Naive thymus-derived CD8-positive, alpha-beta T cell (primary cell): ENCODE measurements at places on chromosomes 7 and 10. TPM values are rescaled to one million over a fixed set of nuclear protein-coding genes. Genes with fewer than 3 reads are reported as not detected.

DNA sequence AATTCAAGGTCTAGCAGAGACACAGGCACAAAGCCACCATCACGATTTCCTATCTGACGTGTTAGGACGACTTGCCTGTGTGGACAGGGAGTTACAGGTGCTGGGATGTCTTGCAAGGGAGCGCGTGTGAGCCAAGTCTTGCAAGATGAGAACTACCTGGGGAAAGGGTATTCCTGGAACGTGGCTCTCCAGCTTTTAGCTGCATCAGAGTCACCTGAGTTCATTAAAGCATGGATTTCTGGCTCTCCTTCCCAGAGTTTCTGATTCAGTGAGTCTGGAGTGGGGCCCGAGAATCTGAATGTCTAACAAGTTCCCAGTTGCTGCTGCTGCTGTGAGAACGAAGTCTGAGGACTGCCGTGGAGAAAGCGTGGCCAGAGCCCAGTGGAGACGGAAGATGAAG is 30.0 kb upstream of the RNF32 start:
- DNase-seq = no peak

DNA sequence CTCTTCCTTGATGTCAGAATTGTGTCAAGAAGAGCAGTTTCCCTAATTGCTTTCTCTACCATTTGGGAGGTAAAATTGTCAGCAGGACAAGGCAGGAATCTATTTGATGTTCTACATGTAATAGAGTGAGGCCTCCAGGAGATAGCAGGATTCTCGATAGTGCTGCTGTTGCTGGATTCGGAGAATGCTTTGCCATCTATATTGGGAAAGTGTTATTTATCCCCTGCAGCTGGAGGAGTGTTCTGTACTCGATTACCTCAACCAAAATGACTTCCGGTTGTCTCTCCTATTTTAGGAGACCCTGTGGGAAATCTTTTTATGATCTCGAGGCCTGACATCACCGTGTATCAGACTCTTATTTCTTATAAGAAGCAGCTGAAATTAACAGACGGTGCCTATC is 217.1 kb downstream of the TMEM178B start:
- no peak for DNase-seq

DNA sequence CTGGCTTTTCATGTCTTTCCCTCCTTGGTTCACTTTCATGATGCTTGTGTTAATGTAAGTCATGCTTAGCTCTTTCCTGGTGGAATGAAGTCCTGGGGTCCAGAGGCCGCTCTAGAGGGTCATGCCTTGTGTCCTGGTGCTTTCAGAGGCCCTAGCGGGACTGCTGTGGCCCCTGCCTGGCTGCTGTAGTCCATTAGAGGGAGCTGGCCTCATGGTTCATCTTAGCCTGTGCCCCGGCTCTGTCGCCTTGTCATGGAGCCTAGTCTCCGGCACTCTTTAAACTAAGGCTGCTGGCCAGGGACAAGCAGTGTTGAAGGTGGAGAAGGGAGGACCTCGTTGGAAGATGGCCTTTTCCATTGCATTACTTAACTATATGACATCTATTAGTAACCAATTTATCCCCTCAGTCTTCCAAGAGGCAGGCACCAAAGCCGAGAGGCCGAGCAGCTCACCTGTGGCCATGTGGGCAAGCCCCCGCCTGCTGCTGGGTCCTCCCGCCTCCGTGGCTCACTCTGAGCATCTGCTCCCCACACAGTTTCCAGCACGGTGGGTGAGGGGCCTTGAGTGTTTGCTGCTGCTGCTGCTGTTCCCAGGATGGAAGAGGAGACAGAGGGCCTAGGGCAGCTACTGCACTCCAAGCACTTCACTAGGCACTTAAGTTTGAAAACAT is 5.0 kb upstream of the NDUFB2 start:
- no peak for DNase-seq

DNA sequence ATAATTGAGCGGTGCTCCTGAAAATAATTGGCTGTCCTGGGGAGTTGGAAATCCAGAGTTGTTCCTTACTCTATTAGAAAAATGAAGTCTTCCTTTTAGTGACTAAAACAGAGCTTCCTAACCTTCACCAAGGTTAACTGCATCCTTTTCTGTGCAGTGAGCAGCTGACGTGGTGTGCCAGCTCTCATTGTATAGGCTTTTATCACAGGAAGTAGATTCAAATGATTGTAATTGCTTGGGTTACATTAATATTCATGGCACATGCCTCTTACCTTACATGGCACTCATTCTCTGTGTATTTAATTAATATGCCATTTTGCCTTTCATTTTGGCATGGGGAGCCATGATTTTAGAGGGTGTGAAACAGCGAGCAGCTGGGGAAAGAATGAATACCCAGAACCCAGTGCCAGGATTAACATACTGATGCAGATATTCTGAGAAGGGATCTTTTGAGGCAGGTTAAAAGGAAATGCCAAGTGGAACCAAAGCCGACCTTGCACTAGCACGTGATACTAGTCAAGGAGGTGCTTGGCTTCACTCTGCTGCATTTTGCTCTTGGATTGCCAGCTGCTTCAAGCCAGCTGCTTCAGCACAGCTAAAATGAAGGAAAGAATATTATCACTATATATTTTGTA is 115.3 kb downstream of the ST7 start:
- DNase-seq = no peak

- DNase-seq = no peak
Observed at GRCh38 chr7:37421861-37422500, 26.7 kb downstream of the ELMO1 start.

GRCh38 chr7:115851291-115851690 is 179.3 kb downstream of the TFEC start:
- no peak for DNase-seq

DNA sequence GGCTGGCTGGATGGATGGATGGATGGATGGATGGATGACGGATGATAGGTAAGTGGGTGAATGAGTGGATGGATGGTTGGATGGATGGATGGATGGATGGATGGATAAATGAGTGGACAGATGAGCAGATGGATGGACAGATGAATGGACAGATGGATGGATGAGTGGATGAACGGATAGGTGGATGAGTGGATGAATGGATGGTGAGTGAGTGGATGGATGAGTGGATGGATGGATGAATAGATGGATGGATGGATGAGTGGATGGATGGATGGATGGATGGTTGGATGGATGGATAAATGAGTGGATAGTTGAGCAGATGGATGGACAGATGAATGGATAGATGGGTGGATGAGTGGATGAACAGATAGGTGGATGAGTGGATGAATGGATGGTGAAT is 340.7 kb upstream of the AUTS2 start:
- DNase-seq = no peak

GRCh38 chr10:123147635-123148413 is at the start of gene HMX2:
Gene HMX2 (plus strand): TSS chr10:123148136. CDS start chr10:123148379, 243 bp downstream.
- DNase-seq = no peak

ERVW-1 gene
- not detected for total RNA-seq

IRF5 gene
- total RNA-seq = 3.0 TPM

FRAT1 gene
- 18.5 TPM for total RNA-seq

LEP gene
- total RNA-seq = not detected

OSBPL3 gene
- total RNA-seq = 28.4 TPM

CCDC126 gene
- 15.5 TPM for total RNA-seq

DYDC2 gene
- not detected for total RNA-seq

ZCWPW1 gene
- 15.6 TPM for total RNA-seq

DNAJC2 gene
- 42.7 TPM for total RNA-seq

C10orf143 gene
- 19.6 TPM for total RNA-seq

OPALIN gene
- not detected for total RNA-seq
